ACHN (cell line): ENCODE measurements at places on chromosomes 7 and 10.

DNA sequence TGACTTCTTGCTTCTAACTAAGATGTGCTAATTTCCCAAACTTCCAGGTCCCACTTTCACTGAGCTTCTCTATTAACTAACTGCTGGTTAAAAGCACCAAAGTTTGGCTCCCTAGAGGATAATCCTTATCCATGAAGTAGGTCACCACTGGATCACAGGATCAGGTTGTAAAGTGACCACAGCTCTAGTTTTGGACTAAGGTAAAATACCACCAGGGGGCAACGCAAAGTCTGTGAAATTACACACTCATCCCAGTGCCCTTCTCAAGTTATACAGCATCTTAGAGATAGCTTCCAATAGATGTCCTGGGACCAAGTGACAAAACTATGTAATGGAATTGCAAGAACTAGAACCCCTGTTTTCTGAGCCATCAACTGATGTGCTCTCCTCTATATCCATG, 116.4 kb upstream of the ASAH2 start:
- peak; percentile 66 for DNase-seq

DNA sequence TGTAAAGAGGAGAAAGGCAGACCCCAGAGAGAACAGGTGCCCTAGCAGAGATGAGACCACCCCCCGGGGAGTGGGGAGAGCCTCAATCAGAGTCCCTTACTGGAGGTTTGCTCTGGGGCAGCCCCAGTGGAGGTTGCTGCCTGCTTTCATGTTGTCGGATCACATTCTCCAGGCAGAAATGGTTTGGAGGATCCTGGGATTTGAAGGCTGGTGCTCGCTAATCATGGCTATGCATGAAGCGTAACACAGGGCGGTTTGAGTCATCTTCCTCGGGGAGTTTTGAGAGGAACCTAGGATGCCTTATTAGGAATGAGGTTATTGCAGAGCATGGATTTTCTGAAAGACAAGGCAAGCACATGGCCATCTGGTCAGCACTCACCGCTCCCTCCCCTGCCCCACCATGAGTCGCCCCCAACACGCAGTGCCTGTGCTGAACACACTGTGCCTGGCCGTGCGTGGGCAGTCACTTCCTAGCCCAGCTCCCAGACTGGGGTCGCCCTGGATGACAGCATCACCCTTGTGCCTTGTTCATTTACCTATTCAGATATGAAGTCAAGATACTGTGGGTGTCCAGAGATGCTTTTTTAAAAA, 319.9 kb downstream of the DPP6 start:
- no peak for DNase-seq

GRCh38 chr10:125684581-125684980, 1.6 kb upstream of the TEX36 start:
- no peak for DNase-seq

DNA sequence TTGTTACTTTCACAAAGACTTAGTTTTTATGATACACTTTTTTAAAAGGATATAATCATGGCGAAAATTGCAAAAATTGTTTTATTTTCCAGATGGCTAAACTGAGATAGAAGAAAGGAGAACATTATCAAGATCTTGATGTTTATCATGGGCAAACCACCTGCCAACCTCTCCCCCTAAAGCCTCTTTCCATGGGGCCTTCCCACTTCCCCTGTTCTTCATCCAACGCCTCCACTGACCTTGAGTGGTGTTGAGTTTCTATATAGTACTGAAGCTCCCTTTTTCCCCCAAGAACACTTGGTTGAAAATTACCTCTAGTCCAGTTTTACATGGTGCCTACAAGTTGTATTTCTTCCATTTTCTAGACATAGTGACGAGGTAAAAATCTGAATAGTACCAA, 5.0 kb downstream of the CREB3L2 start:
- DNase-seq: no peak

DNA sequence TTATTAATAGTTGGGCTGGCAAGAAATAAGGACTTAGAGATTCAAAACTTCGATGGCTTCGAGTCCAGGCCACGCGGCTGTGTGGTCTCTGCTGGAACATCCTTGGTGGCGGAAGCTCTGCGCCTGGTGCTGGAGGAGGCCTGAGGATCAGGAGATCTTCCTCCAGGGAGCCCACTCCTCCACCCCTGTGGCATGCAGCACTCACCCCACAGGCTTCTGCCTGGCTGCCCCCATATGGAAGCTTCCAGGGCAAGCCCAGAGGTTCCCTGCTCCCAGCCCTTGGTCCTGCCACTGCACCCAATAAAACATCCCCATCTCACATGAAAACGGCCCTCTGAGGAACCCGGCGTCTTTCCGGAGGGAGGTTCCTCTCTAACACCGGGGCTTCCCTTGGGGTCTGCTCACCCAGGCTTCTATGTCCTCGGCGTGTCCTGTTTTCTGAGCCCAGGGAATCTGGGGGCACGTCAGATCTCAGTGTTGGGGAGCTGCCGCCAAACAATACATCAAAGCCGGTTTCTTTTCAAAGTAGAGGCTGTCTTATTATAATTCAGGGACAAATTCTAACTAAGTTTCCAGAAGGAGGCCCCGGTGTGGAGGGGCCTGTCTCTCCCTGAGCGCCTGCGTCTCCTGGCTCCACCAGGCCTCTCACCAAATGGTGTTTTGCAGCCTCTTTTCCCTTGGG, 32.4 kb downstream of the CALML3 start:
- DNase-seq: no peak

DNA sequence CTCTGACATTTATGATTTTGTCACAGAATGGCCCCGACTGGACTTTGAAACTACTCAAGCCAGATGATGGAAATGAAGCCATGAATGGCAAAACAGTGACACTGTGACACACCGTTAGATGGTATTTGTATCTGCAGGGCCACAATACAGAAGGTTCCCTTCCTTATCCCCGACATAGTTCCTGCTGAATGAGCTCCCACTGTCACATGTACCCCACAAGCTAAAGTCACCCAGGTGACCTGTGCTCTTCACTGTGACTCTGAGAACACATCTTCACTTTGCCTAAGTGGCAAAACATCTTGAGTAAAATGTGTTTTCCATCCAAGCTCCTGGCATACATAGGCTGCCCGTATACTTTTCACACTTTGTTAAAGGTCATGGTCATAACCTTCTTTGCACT, 89.5 kb downstream of the LSM5 start:
- no peak for DNase-seq

- DNase-seq: peak; percentile 91
Measured at GRCh38 chr7:116511552-116512519, 12.3 kb downstream of the CAV2 start.
